Stimulated activated CD4-positive, alpha-beta T cell treated with anti-CD3 and anti-CD28 coated beads, TNF-alpha, amount 100 ng/mL, for 4 hours (primary cell): ENCODE measurements at places on chromosomes 1 and 21.

- peak; percentile 51 for DNase-seq
Observed at GRCh38 chr1:225467193-225468020, 39.6 kb upstream of the LBR start.

GRCh38 chr1:26010825-26011224 lies 10.8 kb upstream of the EXTL1 start:
- no peak for DNase-seq

- no peak for DNase-seq
Observed at GRCh38 chr1:54818461-54819194, 17.5 kb upstream of the TTC22 start.

- DNase-seq, result no peak
Observed at GRCh38 chr1:31007462-31007991, 58.0 kb downstream of the PUM1 start.

DNA sequence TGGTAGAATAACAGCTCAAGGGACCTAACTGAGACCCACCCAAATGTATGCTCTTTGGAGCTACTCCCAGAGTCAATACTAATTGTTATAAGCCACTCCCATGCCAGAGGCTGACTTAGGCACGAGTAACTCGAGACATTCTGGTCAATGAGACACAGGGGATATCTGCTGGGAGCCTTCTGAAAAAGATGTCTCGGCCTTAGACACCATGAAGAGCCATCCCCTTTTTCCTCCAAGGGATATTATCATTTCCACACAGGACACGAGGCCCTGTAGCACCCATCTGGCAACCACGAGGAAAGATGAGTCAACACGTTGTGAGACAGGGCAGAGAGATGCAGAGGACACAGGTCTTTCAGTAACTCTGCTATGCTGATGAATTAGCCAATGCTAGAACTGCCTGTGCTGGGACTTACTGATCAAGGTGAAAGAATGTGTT lies 30.7 kb downstream of the ITPKB start:
- no peak for DNase-seq

DNA sequence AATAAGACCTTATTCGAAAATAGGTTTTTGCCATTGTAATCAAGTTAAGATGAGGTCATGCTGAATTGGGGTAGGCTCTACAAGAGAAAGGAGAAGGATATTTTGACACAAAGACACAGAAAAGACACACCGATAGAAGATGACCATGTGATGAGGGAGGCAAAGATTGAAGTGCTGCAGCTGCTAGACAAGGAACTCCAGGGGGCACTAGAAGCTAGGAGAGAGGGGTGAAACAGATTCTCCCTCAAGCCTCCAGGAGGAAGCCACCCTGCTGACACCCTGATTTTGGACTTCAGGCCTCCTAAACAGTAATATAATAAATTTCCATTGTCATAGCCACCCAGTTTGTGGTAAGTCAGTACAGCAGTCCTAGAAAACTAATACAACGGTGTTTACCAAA lies 506.8 kb upstream of the CAMK1G start:
- DNase-seq, result no peak

DNA sequence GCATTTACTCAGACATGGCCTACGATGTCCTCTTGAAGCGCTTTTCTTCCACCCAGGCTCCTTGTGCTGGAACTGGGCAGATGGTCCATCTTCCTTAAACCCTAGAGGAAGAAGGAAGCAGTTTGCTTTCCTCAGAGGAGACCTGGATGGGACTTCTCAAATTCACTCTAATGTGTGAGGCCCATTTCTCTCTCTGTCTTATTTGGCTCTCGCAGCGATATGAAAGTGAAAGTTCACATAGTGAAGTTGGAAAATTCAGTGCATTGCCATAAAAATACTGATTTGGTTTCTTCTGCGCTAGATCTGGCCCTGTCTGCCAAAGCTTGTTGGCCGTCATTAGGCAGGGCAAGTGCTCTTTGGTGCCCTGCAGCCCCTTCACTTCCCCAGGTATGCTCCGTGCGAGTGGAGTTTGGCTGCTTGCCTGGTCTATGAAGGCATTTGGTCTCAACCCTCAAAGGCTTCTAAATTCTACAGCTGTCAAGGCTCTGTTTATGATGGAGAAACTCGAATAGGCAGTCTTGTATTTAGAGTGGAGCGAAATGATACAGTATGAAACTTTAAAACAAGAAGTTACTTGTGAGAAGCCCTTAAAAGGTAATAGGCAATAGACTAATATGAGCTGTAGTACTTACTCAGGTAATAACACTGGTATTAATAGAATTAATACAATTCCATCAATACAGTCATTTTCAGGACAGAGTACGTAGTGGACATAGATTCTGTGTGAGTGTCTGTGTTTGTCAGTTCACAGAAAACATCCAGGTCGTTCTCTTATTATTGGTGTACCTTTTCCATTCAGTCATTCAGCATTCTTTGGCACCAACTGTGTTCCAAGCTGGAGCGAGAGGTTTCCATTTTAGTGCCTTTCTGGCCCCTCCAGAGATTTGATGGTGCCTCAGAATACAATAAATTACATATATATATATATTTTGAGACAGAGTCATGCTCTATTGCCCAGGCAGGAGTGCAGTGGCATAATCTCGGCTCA lies 20.5 kb downstream of the SZRD1 start:
- DNase-seq, result no peak

DNA sequence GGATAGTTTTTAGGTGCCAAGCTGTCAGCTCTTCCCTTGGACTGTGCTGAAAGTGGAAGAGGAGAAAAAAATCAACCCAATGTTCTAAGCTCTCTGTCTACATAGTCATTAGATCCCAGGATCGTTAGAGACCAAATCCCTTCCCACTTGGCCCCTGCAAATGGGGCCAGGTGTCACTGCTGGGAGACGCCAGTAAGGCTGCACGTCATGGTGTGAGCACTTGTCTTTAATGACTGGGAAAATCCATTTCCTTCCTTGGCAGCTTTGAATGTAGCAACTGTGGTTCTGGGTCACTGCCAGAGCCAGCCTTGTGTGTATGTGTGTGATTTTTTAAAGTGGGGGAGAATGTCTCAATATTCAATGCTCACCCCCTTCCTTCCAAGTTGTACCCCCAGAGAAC lies 59.9 kb downstream of the MAN1C1 start:
- DNase-seq, result no peak

DNA sequence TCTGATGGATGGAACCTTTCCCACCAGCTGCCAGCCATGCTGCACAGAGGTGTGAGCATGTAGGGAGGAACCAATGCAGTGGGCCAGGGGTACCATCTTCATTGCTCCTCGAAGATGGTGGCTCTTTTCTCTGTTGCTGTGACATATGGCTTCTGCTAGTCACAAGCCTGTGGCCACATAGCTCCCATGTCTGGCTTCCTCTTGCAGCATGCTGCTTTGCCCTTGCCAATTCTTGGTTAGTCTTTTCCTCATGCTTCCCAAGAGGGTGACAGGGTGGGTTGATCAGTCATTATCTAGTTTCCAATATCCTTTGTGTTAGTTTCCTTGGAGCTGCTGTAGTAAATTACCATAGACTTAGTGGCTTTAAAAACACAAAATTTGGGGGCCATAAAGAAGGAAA lies 123.4 kb downstream of the ETS2 start:
- DNase-seq, result no peak

- DNase-seq, result no peak
Observed at GRCh38 chr1:32701951-32702598, 495 bp downstream of the SYNC start.

DNA sequence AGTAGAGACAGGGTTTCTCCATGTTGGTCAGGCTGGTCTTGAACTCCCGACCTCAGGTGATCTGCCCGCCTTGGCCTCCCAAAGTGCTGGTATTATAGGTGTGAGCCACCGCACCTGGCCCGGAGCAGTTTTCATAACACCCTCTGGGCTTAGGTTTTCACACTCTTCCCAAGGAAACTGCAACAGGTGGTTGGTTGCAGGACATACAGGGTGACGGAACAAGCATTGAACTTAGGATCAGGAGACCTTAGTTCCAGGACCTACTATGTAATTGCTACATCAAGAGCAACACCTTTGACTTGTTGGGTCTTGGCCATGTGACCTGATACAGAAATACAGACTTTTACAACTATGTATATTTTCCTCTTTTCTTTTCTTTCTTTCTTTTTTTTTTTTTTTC lies 37.9 kb downstream of the MFSD2A start:
- no peak for DNase-seq

- no peak for DNase-seq
Observed at GRCh38 chr1:113987259-113987658, 8.0 kb downstream of the OLFML3 start.

DNA sequence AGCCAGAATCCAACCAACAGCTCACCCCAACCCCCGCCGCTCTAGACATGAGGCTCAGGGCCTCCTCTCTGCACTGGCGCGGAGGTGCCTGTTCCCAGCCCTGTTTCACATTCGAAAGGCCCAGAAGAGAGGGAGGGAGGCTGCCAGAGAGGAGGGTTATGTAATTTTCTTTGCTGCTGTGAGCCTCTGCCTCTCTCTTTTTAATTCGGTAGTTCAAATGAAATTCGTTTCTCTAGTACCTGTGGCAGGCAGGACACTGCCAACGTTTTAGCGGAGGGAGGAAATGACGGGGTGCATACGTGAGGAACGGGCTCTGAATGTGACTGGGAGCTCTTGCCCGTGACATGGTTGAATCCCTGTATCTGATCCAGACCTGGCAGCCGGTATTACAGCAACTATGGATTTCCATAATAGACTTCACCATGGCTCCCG lies 9.4 kb downstream of the PRDM16 start:
- no peak for DNase-seq

GRCh38 chr1:178382372-178382771 lies 114.4 kb downstream of the CLEC20A start:
- DNase-seq, result no peak

DNA sequence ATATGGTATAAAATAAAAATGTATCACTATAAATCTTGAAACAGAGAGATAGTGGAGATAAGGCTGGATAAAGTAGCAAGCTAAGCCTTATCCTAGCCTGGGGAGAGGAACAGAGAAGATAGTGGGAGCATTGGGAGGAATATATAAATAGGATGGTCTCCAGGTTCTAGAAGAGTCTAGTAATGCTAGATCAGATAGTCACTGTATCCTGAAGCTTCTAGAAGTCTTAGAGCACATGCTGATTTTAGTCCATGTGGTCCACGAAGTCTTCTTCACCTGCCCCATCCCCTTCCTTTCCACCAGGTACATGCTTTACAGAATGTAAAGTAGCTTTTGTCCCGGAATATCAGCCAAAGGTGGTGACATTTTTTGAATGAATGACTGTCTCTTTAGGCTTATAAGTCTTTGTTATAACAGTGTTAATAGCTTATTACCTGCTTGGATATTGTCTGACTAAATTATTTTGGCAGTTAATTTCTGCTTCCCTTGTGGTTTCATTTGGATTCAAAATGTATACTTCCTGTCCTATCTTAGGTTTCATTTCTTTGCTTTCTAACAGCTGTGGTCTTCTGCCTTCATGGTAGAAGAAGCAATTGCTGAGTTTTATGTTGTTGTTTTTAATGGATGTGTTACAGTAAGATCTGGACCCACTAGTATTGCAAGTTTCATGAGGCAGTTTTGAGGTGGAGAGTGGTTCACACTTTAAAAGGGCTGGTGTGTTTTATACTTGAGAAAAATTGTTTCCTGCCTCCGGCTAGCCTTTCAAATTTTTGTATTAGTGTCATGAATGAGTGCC lies 5.9 kb downstream of the SMG7 start:
- DNase-seq, result no peak

DNA sequence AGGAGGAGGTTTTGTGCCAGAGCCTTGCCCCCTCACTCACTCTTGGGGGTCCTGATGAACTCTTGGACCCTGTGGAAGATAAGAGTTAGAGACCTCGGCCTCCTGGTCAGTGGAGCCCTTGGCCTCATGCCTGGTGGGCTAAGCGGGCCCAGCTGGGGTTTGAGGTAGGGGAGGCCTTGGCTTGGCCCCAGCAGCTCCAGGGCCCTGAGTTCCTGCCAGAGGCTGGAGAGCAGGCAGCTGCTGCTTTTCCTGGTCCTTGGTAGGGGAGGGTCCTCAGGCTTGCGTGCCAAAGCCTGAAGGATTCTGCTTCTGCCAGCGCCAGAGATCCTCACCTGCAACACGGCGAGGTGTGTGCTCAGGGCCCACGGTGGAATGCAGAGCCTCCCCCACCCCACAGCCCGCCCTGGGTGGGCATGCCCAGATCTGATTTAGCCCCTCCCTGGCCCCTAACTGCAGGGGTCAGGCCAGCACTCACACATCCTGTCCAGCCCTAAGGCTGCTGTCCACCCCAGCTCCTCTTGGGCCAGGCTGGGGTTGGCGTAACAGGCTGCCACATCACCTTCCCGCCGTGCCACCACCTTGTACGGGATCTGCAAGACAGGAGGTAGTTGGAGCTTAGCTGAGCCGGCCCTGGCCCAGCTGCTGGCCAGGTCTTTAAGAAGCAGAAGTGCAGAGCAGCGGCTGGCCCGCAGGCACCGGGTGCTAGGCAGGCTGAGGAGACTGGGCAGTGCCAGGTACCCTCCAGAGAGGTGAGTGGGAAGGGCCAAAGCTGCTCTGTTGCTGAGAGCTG lies 4.7 kb downstream of the GALE start:
- no peak for DNase-seq

DNA sequence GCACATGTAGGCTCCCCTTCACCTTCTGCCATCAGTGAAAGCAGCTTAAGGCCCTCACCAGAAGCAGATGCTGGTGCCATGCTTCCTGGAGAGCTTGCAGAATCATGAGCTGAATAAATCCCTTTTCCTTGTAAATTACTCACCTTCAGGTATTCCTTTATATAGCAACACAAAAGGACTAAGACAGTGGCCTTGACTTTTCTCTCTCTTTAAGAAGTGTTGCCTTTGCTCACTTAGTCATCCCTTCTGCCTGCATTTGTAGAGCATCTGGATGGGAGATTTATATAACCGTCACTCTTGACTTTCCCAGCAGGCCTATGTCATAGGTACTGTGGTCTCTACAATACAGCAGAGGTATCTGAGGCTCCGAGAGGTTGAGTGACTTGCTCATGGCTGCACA lies 3.7 kb downstream of the PCSK9 start:
- DNase-seq, result no peak

GRCh38 chr1:75475696-75476095 lies 135.2 kb downstream of the SLC44A5 start:
- no peak for DNase-seq

GRCh38 chr1:224524679-224525078 lies 90.1 kb upstream of the WDR26 start:
- no peak for DNase-seq

- DNase-seq, result no peak
Observed at GRCh38 chr1:1173061-1173792, 453 bp upstream of the TTLL10 start.
